ENCODE measurements at places on chromosomes 7 and 10.

DNA sequence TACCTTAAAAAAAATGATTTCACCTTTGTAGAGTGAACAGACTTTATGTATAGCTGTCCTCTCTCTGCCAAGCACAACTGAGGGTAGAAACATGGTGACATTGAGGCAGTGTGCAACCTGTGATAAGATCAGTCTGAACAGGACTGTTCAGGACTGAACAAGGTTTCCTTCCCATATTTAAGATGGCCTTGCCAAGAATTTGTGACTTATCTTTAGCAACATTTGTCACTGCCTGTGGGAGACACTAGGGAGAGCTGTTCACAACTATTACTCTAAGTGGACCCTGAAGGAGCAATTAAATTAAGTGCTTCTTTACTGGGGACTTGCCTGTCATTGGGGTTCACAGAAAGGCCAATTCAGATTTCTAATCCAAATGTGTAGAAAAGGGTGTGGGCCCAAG is 6.7 kb downstream of the OR13A1 start:
- no peak for DNase-seq

GRCh38 chr10:1253523-1254353 is 197.6 kb downstream of the WDR37 start:
- no peak for DNase-seq

DNA sequence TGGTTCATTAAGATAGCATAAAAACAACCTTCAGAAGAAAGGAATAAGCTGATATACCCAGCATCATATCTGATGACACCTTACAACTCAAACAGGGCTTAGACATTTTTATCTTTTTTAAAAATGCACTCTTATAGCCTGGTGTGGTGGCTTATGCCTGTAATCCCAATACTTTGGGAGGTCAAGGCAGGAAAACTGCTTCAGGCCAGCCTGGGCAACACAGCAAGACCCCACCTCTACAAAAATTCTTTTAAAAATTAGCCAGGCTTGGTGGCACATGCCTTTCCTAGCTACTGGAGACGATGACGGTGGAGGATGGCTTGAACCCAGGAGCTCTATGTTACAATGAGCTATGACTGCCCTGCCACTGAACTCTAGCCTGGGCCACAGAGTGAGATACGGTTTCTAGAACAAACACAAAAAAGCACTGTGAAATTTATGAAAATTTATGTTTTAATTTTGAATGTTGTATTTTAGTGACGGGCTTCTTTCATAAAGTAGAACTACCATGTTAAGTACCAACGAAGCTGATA is 12.3 kb upstream of the KMT2E start:
- no peak for DNase-seq

GRCh38 chr10:131477457-131478121 is 166.1 kb upstream of the TCERG1L start:
- DNase-seq: no peak

GRCh38 chr7:131194070-131194865 is 133.4 kb upstream of the MKLN1 start:
- DNase-seq: no peak

DNA sequence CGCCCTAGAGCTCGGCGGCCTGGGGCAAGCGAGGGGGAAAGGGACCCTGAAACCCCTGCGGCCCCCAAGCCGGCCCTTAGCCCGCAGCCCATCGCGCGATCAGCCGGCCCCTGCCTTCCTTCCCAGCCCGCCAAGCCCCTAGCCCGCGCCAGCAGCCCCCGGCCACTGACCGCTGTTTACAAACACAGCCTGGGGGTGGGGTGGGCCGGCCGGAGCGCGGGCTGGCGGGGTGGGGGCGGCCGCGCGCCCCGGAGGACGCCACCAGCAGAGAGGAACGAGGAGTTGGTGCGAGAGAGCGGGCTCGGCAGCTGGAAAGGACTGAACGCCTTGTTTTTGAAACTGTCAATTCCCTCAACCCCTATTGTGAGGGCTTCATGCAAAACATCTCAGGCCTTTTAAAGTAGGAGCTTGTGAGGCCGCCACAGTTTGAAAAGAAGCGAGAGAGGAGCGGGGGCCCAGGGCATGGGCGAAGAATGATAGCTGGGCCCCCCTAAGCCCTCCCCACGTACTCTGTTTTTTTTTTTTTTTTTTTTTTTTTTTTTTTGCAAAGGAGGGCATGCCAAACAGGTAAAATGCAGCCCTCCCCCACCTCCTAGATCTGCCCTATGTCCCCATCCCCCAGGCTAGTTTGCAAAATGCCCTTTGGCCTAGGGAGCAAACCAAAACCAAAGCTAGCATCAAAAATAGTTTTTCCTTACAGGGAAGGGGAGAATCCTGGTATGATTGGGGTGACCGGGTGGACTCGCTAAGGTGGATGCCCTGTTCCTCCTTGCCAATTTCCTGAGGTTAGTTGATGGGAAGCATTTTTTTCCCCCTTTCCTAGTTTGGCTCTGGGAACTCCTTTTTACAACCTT is 15.0 kb downstream of the SKIDA1 start:
- DNase-seq: no peak

DNA sequence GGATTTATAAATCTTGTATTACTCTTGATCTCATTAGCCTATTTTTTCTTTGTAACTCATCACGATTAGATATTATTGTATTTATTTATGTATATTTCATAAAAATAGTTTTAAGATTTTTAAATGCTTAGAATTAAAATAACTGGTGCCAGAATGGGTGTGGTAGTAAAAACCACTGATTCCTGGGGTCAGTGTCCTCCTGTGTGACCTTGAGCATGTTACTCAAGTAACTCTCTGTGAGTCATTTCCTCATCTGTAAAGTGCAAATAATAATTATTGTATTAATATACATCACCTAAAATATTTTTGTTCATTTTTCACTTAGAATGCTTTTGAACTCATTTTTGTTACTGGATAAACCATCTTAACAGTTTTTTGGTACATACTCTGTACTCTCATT is 91.3 kb upstream of the TMEM229A start:
- no peak for DNase-seq

DNA sequence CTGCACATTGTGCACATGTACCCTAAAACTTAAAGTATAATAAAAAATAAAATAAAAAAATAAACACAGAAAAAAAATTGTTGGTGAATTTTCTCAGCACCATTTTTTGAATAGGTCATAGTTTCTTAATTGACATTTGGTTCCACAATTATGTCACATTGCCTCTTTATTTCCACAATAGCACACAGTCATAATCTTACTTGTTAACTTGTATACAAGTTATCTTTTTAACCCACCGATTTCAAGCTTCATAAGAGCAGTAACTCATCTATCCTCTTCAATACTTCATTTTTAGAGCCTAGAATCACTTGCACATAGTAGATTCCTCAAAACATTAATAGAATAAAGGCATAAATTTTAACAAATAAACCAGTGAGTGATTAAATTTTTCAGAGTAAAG is 1425.1 kb upstream of the LRRTM3 start:
- no peak for DNase-seq

GRCh38 chr7:133021196-133021595 is 60.7 kb downstream of the CHCHD3 start:
- no peak for DNase-seq

GRCh38 chr7:12583176-12583575 is 12.7 kb downstream of the SCIN start:
- no peak for DNase-seq

DNA sequence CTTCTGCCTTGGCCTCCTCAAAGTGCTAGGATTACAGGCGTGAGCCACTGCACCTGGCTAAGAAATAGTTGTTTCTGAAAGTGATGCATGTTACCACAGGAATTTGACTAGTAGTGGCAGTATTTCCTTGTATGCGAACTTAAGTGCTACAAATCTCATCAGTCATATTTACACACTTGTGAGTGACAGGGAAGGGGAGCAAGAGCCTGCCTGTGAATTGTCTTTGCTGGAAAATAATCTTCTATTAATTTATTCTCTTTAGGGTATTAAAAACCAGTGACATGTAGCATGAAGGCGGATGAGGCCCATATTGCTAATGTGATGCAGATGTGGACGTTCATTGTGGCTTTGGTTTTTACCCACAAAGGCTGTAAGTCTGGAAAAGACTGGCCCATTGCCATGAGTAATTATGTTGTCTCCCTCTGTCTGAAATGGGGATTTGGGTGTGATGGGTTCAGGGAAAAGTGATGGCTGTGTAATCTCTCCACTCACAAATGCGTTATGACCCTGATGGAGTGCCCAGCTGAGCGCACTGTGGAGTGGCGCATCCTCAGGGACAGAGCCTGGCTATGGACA is 97.6 kb downstream of the CCNY start:
- no peak for DNase-seq

DNA sequence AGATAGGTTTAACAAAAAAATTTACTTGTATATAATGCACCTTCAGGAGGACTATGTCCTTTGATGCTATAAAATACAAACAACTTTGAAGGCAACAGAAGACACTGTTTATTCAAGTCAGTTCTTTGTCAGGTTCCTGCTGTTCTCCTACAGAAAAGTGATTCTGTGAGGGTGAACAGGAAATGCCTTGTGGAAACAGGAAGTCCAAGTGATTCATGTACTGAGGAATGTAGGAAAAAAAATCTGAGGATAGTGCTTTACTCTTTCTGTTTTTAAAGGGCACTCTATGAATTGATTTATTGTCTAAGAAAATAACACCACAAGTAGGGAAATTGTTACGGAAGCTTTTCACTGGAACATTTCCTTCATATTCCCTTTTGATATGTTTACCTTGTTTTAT is 171.9 kb downstream of the HDAC9 start:
- DNase-seq: no peak

- peak; percentile 79 for DNase-seq
Observed at GRCh38 chr10:78176320-78177317, 143.0 kb downstream of the RPS24 start.

GRCh38 chr7:83267141-83267631 is 104.5 kb upstream of the PCLO start:
- DNase-seq: no peak

DNA sequence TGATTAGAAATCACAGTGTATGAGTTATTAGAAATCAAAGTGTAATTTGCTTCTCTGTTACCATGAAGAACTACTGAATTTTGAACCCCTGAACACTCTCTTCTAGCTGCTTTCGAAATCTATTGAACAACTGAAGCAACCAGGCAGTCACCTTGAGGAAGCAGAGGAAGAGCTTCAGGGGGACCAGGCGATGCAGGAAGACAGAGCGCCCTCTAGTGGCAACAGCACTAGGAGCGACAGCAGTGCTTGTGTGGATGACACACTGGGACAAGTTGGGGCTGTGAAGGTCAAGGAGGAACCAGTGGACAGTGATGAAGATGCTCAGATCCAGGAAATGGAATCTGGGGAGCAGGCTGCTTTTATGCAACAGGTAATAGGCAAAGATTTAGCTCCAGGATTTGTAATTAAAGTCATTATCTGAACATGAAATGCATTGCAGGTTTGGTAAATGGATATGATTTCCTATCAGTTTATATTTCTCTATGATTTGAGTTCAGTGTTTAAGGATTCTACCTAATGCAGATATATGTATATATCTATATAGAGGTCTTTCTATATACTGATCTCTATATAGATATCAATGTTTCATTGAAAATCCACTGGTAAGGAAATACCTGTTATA is 170.7 kb downstream of the HDAC9 start:
- peak; percentile 64 for DNase-seq

DNA sequence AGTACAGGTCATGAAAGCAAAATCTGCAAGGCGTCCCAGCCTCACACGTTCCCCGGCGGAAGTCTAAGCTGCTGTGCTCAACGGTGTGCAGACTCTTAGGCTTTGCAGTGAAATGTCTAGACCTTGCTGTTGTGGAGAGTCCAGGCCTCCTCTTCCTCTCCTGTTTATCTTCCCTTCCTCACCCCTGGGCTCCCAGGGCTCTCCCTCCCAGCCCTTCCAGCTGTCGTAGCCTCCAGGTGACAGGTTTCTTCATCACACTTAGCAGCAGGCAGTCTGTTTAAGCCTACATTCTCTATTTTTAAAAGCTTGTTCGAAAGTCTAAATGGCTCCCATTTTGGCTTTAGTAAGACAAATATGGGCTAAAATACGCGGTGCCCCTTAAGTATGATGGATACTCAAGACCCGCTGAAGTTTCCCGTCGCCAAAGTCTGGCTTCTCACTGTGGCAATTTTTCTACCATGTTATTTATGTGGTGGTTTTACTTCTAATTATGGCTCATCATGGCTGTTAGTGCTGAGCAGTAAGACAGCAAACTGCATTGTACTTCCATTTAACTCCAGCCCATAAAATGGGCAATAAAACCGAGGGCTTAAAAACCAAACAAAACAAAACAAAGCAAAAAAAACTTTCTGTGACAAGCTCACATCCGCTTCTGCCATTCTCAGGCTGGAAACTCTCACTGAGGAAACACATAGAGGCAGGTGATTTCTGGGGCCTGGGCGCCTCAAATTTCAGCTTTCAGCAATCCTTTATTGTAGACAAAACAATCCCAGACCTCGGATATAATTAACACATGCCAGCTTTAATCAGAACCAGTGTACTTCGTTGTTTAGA is 243.2 kb downstream of the SNX10 start:
- no peak for DNase-seq

DNA sequence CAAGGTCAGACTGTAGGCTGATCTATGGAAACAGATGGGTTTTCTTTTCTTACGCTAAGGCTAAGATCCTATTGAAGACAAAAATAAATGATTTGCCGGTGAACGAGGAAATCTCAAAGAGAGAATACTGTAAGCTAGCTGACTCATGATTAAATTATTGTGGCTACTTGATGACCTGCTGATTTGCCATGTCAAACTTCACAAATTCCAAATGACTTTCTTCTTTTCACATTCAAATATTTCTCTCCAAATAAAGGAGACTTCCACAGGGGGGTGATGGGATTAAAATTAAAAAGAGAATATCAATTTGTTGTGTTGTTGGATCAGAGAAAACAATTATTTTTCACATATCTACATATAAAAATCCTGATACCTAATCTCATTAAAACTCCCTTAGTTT is 860.6 kb upstream of the ZWINT start:
- no peak for DNase-seq

DNA sequence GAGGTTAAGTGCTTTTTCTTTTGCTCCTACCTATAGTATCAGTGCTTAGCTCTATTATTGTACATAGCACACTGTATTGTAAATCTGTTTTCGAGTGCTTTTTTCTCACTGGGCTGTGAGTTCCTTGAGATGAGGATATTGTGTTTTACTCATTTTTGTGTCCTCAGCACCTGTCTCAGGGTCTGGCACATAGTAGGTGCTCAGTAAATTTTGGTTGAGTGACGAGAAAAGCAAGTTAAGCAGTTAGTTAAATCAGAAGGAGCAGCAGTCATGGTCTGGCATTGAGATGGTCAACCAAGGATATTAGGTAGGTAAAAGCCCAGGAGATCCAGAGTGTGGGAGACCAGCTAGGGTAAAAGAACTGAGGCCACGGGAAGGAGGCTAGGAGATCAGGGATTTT is 51.2 kb downstream of the AP3M1 start:
- DNase-seq: no peak

DNA sequence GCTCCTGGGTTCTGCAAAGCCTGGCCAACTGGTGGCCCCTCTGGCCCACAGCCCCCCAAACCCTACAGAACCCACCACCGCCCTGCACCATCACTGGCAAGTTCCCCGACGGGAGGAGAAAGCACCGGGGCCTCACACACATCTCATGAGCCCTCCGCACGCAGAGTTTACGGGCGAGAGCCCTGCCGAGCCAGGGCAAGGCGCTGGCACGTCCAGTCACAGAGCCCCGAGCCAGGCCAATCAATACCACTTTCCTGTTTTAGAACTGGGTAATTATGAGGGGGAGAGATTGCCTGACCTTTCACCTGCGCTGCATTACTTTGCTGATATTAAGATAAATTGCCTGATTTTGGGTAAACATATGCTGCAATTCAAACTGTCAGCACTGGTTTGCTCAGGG is 113.3 kb downstream of the EBF3 start:
- no peak for DNase-seq
